ENCODE measurements at places on chromosomes 7 and 10. TPM values are rescaled to one million over a fixed set of nuclear protein-coding genes. Genes with fewer than 3 reads are reported as not detected.

Gene CDHR3
- total RNA-seq, result 1.0 TPM

Gene TMEM196
- not detected for total RNA-seq

Gene PDE6C
- not detected for total RNA-seq

Gene EPDR1
- total RNA-seq, result 0.54 TPM

Gene HYAL4
- not detected for total RNA-seq

Gene ZNF239
- 2.5 TPM for total RNA-seq

Gene DEPP1
- total RNA-seq, result 4.3 TPM

Gene CACNB2
- not detected for total RNA-seq

DNA sequence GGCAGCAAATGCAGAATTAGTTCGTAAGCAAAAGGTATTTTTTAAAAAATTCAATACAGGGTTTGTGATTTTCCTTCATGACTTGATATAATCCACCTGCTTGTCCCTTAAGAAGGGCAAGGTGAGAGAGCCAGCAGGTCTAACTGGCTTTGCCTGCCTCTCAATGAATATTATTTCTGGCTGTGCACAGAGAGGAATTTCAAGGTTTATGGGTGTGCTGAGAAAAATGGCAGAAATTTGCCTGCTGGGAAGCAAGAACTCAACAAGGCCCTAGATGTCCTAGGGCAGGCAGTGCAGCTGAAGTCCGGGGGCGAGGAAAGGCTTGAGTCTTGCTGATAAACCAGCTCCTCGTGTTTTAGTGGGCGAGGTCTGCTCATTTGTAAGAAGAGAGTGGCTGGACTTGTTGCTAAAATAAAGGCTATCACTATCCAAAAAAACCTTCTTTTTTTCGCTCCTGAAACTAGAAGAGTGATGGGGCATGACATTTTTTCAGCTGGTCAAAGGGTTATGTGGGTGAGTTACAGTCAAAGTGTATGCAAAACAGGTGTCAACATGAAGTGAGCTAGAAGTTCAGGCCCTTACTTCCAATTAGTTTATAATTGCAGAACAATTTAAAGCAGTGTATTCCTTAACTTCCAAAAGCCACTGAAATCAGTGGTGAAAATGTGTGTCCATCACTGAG, 385.8 kb upstream of the KLF6 start:
- no peak overlapping the region for H3K4me3 ChIP-seq
- H3K27me3 ChIP-seq, result no peaks in the 10 kb centered on the region
- H3K36me3 ChIP-seq, result peaks cover 4% of the 10 kb centered on the region
- DNase-seq, result no peak

DNA sequence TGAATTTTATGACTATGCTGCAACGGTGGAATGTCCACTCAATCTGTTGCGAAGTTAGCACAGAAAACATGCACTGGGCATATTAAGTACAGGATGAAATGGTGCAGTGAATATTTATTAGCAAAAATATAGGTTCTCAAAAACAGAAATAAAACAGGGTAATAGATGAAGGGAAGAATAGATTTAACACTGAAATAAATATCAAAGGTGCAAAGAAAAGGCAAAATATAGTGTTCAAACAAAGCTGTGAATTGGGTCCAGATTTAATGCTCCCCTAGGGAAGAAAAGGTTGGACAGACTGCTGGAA, 435.2 kb upstream of the MGMT start:
- peaks cover 29% of the 10 kb centered on the region for H3K27me3 ChIP-seq
- no peak overlapping the region for H3K27ac ChIP-seq
- H3K36me3 ChIP-seq, result no peaks in the 10 kb centered on the region
- H3K4me3 ChIP-seq, result no peak overlapping the region
- peaks cover 27% of the 10 kb centered on the region for H3K4me1 ChIP-seq
- no peak for DNase-seq

GRCh38 chr10:88386204-88386788, 196.8 kb downstream of the RNLS start:
- peak; percentile 59 for DNase-seq
- peaks cover 7% of the 10 kb centered on the region for H3K36me3 ChIP-seq
- no peak overlapping the region for H3K4me3 ChIP-seq
- H3K4me1 ChIP-seq, result peaks cover 25% of the 10 kb centered on the region

DNA sequence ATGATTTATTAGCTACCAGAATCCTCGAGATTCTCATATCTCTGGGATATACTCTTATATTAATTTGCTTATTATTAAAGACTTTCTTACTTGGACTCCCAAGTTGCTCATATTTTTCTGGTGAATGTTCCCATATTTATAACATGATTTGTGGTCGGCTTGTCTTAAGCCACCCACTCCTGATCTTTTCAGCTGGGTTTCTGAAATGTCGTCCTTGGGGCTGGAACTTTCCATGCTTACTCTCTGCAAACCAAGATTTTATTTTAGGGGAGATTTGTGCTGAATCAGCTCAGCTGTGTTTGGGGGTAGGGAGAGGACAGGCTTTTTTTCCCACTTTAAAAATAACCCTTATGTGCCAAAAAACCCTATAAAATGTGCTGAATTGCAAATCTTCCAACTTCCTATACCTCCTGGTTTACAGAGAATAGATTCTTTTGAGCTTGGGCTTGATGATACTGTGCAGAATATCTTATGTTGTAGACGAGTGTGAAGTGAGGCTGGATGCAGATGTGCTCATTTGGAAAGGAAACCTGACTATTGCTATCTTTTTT, 162.1 kb downstream of the SND1 start:
- no peak for DNase-seq
- peaks cover 40% of the 10 kb centered on the region for H3K4me1 ChIP-seq
- no peak overlapping the region for H3K27ac ChIP-seq

- no peak overlapping the region for H3K27ac ChIP-seq
- no peak for DNase-seq
- peaks cover 1% of the 10 kb centered on the region for H3K36me3 ChIP-seq
- H3K4me3 ChIP-seq, result no peak overlapping the region
Observed at GRCh38 chr7:63113713-63114285, 884.9 kb upstream of the ZNF722 start.

DNA sequence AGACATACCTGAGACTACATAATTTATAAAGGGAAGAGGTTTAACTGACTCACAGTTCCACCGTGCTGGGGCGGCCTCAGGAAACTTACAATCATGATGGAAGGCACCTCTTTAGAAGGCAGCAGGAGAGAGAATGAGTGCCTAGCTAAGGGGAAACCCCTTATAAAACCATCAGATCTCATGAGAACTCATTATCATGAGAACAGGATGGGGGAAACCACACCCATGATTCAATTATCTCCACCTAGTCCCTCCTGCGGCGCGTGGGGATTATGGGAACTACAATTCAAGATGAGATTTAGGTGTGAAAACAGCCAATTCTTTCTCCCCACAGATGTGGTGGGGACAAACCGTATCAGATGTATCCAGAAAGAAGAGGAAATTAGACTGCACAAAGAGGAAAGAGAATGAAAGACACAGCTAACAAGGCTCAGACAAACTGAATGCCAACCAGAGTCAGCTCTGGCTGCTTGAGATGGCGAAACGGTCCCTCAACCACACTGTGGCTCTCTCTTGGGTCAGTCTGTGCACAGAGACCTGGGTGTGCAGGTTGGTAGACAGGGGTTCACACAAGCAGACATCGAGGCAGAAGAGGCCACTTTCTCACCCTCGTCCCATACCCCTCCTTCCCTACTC, 375.6 kb downstream of the SFMBT2 start:
- no peaks in the 10 kb centered on the region for H3K27me3 ChIP-seq
- peaks cover 22% of the 10 kb centered on the region for H3K4me1 ChIP-seq
- no peak overlapping the region for H3K4me3 ChIP-seq
- DNase-seq, result no peak
- H3K36me3 ChIP-seq, result peaks cover 2% of the 10 kb centered on the region
- H3K27ac ChIP-seq, result peak overlapping the region; percentile 7

DNA sequence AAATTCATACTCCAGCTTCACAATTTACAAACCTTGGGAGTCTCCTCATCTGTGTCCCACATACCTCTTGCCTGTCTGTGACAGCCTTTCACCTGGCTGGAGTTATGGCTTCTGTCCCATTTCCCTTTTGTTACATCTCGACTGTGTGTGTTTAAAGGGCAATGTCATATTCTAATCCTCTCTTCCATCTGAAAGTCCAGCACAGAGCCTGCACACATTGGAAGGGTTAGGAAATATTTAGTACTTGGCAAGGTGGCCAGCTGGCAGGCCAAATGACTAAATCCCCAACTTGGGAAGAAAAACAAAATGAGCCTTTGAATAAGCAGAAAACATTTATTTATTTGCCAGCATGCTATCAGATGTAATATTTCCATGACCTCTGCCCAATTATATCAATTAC, 120.1 kb upstream of the STK17A start:
- no peaks in the 10 kb centered on the region for H3K4me1 ChIP-seq
- H3K27me3 ChIP-seq, result peaks cover 5% of the 10 kb centered on the region
- H3K4me3 ChIP-seq, result no peak overlapping the region
- no peak overlapping the region for H3K27ac ChIP-seq
- DNase-seq, result no peak

GRCh38 chr7:130982160-130982638, 248.2 kb upstream of the KLF14 start:
- H3K27me3 ChIP-seq, result no peaks in the 10 kb centered on the region
- H3K4me1 ChIP-seq, result peaks cover 34% of the 10 kb centered on the region
- H3K4me3 ChIP-seq, result no peak overlapping the region
- peaks cover 27% of the 10 kb centered on the region for H3K36me3 ChIP-seq
- peak; percentile 78 for DNase-seq

- no peaks in the 10 kb centered on the region for H3K27me3 ChIP-seq
- no peak overlapping the region for H3K4me3 ChIP-seq
- no peak for DNase-seq
- no peaks in the 10 kb centered on the region for H3K36me3 ChIP-seq
- H3K27ac ChIP-seq, result no peak overlapping the region
Observed at GRCh38 chr7:117225536-117225935, 97.3 kb downstream of the WNT2 start.

- H3K4me3 ChIP-seq, result no peak overlapping the region
- no peak for DNase-seq
- H3K4me1 ChIP-seq, result peaks cover 40% of the 10 kb centered on the region
- H3K36me3 ChIP-seq, result peaks cover 55% of the 10 kb centered on the region
Observed at GRCh38 chr7:103341466-103341865, 3.1 kb downstream of the DNAJC2 start.

DNA sequence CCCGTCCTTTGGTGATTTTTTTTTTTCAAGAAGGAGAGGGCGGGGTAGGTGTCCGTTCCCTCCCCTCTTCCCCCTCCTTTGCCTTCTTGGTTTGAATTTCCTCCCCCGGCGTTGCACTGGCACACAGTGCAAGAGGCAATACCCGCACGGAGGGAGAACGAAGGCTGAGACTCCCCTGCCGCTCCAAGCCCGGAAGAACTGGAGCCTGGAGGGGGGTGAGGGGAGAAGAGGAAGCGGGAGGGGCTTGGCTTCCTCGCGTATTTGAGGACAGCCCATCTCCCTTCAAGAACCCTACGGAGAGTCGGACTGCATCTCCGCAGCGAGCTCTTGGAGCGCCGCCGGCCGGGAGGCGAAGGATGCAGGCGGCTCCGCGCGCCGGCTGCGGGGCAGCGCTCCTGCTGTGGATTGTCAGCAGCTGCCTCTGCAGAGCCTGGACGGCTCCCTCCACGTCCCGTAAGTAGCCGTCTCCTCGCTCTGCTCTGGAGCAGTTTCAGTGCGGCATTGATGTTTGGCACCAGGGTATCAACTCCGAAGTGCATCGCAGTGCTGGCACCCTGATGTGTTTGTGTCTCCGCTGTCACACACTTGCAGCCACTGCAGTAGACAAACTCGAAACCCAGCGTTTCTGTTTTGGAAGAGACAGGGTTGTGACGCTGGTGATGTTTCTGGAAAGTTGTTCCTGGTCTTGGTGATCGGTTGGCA, at the start of gene CNTNAP2:
TSS of gene CNTNAP2 (plus strand) at position 281 of the 702 bp plus-strand sequence. CDS start at position 357, 76 bp downstream.
- no peak within 1 kb of the TSS for H3K27ac ChIP-seq
- peak within 1 kb of the TSS; percentile 61 for H3K4me3 ChIP-seq
- H3K27me3 ChIP-seq, result peaks cover 23% of the 10 kb centered on the region
- peaks cover 2% of the 10 kb centered on the region for H3K4me1 ChIP-seq

GRCh38 chr10:82683945-82684344, 809.0 kb downstream of the NRG3 start:
- H3K27me3 ChIP-seq, result no peaks in the 10 kb centered on the region
- H3K36me3 ChIP-seq, result no peaks in the 10 kb centered on the region
- H3K4me1 ChIP-seq, result no peaks in the 10 kb centered on the region
- DNase-seq, result no peak

GRCh38 chr10:24433705-24434104, 224.8 kb downstream of the KIAA1217 start:
- H3K27ac ChIP-seq, result no peak overlapping the region
- peaks cover 13% of the 10 kb centered on the region for H3K27me3 ChIP-seq
- no peak for DNase-seq
- H3K4me1 ChIP-seq, result no peaks in the 10 kb centered on the region
- no peaks in the 10 kb centered on the region for H3K36me3 ChIP-seq

- H3K36me3 ChIP-seq, result peaks cover 23% of the 10 kb centered on the region
- peak; percentile 81 for DNase-seq
- H3K4me1 ChIP-seq, result peaks cover 3% of the 10 kb centered on the region
- H3K27me3 ChIP-seq, result peaks cover 3% of the 10 kb centered on the region
- no peak overlapping the region for H3K27ac ChIP-seq
Observed at GRCh38 chr10:45008524-45009161, 7.9 kb downstream of the ZNF22 start.

All from activated CD4-positive, alpha-beta T cell treated with anti-CD3 and anti-CD28 coated beads, Interleukin-2, amount 10 ng/mL, durations not matched to agents 24 days and 14 days (primary cell).